ENCODE measurements at places on chromosomes 16 and 17.
A peak's percentile ranks its signal among the peaks of the same experiment; 100 is the strongest.

DNA sequence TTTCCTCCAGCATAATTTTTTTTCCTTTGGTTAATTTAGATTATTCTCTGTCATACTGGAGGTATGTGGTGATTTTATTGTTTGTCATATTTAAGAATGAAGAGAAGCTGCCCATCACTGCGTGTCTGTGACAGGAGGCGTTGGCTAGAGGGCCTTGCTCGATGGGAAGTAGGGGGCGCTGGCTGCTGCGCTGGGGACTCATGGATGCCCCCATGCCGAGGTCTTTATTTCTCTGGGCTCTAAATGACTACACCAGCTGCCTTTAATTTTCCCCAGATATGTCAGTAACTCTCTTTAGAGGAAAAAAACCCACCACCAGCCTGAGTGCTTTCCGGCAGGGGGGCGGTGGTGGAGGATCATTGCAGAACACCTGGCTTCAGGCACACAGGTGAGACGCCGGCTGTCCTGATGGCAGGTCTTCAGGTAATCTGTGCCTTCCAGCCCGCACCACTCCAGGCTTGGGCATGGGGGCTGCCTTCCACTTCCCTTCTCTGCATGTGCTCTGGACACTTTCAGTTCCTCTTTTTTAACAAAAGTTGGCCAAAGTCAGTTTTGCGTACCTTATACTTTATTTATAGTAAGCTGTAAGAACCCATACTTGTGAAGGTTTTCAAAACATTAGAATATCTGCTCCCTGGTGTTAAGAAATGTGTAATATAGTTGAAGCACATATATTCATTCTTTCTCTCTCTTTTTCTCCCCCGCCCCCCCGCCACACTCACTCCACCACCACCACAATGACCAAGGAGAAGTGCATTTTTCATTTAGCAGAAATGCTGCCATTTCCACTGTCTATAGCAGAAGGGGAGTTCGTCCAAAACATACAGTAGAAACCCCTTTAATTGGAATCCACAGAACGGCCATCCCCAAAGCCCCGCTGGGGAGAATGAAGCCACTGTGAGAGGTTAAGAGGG is 192.7 kb downstream of the RPTOR start:
- no peak for DNase-seq

DNA sequence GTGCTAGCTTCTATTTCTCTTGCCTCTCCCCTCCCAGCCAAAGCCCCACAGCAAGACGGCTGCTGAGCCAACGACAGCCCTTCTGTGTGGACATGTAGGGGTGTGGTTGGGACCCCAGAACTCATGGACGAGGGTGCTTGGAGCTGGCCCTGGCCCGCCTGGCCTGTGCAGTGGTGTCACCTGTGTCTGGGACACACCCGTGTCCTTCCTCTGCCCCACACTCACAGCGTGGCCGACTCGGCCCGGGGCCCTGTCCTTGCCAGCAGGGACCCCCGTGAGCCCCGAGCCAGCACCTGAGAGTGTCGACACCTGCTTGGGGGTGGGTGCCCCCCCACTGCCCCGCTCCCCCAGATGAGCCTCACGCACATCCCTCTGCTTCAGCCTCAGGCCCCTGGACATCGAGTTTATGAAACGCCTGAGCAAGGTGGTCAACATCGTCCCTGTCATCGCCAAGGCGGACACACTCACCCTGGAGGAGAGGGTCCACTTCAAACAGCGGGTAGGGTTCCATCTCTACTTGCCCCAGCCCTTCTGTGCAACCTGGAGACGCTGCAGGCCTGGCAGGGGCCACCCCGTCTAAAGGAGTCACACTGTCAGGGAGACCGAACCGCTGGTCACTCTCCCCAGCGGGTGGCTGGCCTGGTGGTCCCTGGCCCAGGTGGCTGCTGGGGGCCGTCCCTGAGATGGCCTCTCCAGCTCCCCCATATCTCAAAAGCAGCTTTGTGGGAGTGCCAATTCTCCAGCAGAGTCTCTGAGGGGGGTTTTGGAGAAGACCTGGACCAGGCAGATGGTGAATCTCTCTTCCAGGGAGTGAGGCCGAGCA is 349.8 kb downstream of the SEC14L1 start:
- DNase-seq: no peak

- peak; percentile 90 for DNase-seq
These were observed at the start of gene ZNF747 for GRCh38 chr16:30534368-30535105. TSS of gene ZNF747 (minus strand) at chr16:30534858. CDS start at chr16:30534679, 179 bp downstream.

DNA sequence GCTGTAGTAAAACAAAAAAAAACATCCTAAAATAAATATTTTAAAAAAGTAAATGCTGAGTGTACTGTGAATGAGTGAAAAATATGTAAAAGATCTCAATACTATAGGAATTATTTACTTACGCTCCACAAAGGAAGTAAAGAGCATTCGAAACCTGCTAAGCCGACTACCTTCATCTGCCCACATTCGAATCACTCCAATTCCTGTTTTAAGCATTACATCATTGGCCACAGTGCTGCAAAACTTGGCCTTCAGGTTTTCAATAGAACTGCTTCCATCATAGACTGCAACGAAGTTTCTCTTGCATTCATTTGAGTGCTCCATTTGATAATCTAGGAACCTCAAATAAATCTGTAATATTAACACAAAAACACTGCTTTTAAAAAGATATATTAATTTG is 34.4 kb downstream of the NETO2 start:
- DNase-seq: no peak

DNA sequence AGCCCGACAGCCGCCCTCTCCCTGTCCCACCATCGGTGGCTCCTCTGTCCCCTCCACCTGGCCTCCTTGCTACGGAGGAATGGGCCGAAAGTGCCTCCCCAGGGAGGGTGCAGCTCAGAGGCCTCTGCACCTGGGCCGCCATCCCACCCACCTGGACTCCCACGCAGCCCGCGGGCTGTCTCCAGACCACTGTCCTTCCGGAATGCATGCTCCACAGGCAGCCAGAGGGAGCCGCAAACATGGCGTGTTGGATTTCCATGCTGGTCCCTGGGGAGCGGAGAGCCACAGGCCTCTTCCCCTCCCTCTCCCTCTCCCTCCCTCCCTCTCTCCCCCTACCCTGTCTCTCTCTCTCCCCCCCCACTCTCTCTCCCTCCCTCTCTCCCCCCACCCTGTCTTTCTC is 3.0 kb downstream of the SSTR5 start:
- DNase-seq: no peak

All from CD8-positive, alpha-beta T cell (primary cell).